ENCODE measurements at places on chromosomes 2 and 18. TPM values are rescaled to one million over a fixed set of nuclear protein-coding genes. Genes with fewer than 3 reads are reported as not detected.

- H3K4me3 ChIP-seq = no peak overlapping the region
- no peak for DNase-seq
- H3K4me1 ChIP-seq = no peaks in the 10 kb centered on the region
These were observed 46.6 kb downstream of the HNMT start for GRCh38 chr2:138010890-138011289.

DNA sequence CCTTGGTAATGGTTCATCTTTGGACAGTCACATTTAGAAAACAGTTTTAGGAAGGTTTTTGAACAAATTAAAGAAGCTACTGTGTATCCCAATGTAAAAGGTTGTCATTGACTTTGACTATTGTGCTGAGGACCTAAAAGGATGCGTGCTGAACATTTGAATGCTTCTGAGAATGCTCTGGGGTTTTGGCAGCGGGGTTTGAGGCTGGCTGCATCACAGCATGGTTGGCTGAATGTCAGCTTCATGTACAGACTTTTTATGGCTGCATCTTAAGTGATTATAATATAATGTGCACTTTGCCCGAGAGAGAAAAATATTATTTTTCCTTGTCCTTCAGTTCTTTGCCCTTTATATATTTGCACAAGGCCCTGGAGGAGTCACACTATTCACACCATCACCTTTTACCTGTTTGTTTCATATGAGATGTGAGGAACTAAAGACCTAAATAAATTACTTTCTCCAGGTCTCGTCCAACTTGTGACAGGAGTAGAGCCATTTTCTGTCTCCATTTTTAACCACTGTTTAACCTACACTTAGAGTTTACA is 125.9 kb downstream of the CCDC85A start:
- no peak overlapping the region for H3K27ac ChIP-seq
- no peaks in the 10 kb centered on the region for H3K36me3 ChIP-seq
- no peaks in the 10 kb centered on the region for H3K4me1 ChIP-seq
- H3K27me3 ChIP-seq = no peaks in the 10 kb centered on the region
- H3K4me3 ChIP-seq = no peak overlapping the region

GRCh38 chr2:53209679-53210458 is 557.7 kb upstream of the CHAC2 start:
- H3K27me3 ChIP-seq = no peaks in the 10 kb centered on the region
- no peaks in the 10 kb centered on the region for H3K4me1 ChIP-seq
- H3K4me3 ChIP-seq = no peak overlapping the region
- H3K36me3 ChIP-seq = no peaks in the 10 kb centered on the region
- no peak overlapping the region for H3K27ac ChIP-seq

The AQP12A gene
- not detected for total RNA-seq

DNA sequence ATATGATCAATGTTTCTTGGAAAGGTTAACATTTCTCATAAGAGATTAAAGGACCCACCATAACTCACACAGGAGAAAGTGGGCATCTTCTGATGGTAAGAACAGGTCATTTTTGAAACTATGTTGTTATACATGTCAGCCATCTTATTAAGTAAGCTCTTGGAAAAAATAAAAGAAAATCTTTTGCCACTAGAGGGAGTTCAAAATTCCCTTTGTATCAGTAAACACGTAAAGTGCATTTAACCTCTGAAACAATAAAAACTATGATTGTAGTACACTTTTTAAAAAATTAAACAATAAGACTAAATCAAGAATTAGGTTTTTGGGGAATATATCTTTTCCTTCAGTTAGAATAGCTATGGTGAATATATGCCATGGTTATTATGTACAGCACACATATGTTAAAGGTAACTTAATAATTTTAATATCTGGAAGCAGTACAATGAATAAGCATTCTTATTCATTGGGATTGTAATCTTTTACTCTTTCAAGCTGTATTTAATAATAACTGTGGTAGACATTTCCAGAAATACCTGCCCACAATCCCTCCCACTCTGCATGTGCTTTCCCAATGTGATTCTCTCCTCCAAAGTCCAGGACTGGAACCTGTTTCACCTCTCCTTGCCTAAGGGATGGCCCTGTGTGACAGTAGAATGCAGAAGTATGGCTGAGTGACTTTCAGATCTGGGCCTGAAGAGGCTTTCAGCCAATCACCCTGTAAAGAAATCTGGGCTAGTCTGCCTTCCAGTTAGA is 64.2 kb downstream of the RBMS1 start:
- H3K36me3 ChIP-seq = peaks cover 39% of the 10 kb centered on the region
- peak overlapping the region; percentile 85 for H3K27ac ChIP-seq
- peak overlapping the region; percentile 66 for H3K4me3 ChIP-seq
- H3K4me1 ChIP-seq = peaks cover 56% of the 10 kb centered on the region
- H3K27me3 ChIP-seq = peaks cover 2% of the 10 kb centered on the region

DNA sequence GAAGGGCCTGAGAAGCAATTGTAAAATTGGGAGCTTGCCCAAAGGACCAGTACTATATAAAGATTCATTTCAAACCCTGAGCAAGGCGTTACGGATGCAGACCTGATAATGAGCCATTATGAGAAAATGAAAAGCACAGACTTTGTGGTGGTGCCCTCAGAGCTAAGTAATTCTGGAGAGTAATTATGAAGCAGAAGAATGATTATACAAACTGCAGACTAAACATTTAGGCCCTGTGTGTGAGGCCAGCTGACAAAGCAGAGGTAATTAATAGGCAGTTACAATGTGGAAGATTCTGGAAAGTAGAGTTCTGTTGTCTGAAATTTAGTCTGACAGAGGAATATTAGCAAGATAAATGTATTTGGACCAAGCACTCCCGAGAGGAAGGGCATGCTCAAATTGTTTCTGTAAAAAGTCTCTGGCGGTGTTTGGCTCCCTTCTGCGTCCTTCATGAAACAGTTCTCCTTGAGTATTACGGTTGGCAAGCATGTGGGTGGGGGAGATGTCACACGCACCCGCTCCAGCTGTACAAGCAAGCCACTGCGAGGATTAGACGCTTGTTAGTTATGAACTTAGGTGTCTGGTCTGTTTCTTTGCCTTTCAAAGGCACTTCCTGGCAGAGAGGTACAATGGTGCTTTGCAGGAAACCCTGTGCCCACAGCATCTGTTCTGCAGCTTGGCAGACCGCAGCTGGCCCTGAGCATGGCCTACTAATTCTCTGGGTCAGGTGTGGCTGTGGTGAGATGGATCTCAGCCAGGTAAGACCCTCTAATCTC is 45.5 kb downstream of the CDC42EP3 start:
- H3K4me3 ChIP-seq = peak overlapping the region; percentile 73
- peaks cover 42% of the 10 kb centered on the region for H3K4me1 ChIP-seq
- H3K36me3 ChIP-seq = peaks cover 3% of the 10 kb centered on the region
- DNase-seq = peak; percentile 49

DNA sequence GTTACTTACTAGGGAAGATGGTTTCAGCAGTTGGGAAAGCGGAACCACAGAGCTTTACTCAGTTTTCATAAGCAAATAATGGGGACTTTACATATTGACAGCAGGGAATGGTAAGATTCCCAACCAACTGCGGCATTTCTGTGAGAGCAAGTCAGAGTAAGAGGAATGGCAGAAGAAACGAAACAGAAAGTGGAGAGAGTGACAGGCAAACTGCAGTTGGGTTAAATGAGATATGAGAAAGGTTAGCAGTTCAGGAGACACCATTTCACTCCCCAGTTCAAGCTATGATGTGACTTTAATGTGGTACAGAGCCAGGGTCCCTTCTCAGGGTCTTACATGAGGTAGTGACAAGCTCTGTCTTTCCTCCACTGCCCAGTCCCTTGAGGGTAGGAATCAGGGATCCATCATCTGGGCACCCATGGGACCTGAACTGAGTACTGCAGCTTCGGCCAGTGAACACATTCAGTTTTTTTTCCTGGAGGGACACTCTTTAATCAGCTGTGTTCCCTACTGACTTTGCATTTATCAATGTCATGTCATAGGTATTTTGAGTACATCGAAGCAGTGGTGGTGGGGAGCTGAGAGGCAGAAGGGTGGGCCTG is 33.0 kb upstream of the GREB1 start:
- H3K27me3 ChIP-seq = peaks cover 10% of the 10 kb centered on the region
- H3K27ac ChIP-seq = no peak overlapping the region
- no peak overlapping the region for H3K4me3 ChIP-seq
- H3K36me3 ChIP-seq = no peaks in the 10 kb centered on the region

DNA sequence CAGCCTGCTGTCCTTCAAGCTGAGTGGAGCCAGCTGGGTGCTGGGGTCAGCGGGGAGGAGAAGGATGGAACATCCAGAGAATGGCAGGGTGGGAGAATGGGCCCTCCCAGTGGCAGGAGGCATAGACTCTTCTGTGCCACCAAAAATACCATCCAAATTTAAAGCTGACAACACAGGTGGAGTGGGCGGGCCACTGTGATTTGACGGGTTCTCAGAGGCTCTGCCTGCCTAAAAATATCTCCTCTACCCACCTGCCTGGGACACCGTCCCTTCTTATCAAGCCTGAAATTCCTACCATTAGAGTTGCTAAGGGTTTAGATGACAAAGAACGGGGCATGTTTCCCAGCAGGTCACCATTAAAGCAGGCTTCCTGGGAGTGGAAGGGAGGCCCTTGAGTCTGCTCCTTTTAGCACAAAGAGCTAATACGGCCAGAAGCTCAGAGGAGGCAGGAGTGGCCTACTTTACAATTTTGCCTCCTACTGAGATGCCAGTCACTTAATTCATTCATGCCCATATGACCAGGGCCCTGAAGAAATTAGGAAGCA is 19.8 kb upstream of the MARCHF4 start:
- no peak overlapping the region for H3K4me3 ChIP-seq
- H3K36me3 ChIP-seq = no peaks in the 10 kb centered on the region
- no peak for DNase-seq
- H3K27me3 ChIP-seq = peaks cover 2% of the 10 kb centered on the region

The TRPM8 gene
- total RNA-seq = not detected

DNA sequence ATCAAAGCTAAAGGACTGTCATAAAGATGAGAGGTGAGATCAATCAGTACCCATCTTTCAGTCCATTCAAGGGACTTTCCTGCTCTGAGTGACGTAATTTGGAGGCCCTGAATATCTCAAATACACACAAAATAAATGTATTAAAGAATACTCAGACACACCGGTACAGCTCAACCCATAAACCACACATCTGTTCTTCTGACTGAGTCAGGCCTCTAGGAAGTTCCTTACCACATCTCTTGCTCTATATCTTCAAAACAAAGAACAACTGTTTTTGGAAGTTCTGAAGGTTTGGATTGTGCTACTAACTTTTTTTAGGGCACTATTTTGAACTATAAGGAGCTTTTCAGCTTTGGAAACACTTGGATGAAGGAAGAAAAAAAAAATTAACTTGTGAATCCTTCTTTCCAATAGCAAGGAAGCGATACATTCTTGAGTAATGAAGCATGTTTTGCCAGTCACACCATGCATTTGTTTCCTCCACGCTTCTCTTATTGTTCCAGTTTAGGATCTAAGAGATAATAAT is 866.5 kb upstream of the VRK2 start:
- DNase-seq = no peak
- no peaks in the 10 kb centered on the region for H3K4me1 ChIP-seq
- H3K27ac ChIP-seq = no peak overlapping the region
- no peaks in the 10 kb centered on the region for H3K36me3 ChIP-seq
- no peaks in the 10 kb centered on the region for H3K27me3 ChIP-seq
- H3K4me3 ChIP-seq = no peak overlapping the region

The COBLL1 gene
- 0.50 TPM for total RNA-seq

- DNase-seq = no peak
- no peak overlapping the region for H3K4me3 ChIP-seq
- no peaks in the 10 kb centered on the region for H3K4me1 ChIP-seq
- no peak overlapping the region for H3K27ac ChIP-seq
These were observed 27.2 kb upstream of the PAIP2B start for GRCh38 chr2:71254078-71254477.

DNA sequence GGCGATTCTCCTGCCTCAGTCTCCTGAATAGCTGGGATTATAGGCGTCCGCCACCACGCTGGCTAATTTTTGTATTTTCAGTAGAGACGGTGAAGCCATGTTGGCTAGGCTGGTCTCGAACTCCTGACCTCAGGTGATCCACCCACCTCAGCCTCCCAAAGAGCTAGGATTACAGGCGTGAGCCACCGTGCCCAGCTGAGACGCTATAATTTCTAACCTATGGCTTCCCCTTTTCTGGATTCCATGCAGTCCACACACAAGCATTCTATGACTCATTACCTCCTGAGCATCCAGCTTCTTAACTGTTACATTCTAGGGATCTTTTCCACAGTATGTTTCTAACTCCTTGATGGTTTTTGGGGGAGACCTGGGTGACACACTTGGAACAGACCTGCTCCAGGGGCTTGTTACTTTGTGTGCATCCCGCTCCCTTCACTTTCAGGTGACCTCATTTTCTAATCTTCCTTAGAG is 11.8 kb upstream of the KCMF1 start:
- no peak overlapping the region for H3K4me3 ChIP-seq
- H3K27ac ChIP-seq = peak overlapping the region; percentile 16
- no peaks in the 10 kb centered on the region for H3K27me3 ChIP-seq
- peaks cover 23% of the 10 kb centered on the region for H3K4me1 ChIP-seq

GRCh38 chr2:11368059-11368572 is 23.7 kb upstream of the ROCK2 start:
- no peaks in the 10 kb centered on the region for H3K4me1 ChIP-seq
- no peak overlapping the region for H3K4me3 ChIP-seq
- peaks cover 6% of the 10 kb centered on the region for H3K27me3 ChIP-seq
- no peaks in the 10 kb centered on the region for H3K36me3 ChIP-seq

The USP37 gene
- 31.9 TPM for total RNA-seq

The TEX44 gene
- not detected for total RNA-seq

GRCh38 chr18:58251416-58251815 is 207.4 kb downstream of the NEDD4L start:
- no peak for DNase-seq
- H3K27ac ChIP-seq = no peak overlapping the region
- no peak overlapping the region for H3K4me3 ChIP-seq

DNA sequence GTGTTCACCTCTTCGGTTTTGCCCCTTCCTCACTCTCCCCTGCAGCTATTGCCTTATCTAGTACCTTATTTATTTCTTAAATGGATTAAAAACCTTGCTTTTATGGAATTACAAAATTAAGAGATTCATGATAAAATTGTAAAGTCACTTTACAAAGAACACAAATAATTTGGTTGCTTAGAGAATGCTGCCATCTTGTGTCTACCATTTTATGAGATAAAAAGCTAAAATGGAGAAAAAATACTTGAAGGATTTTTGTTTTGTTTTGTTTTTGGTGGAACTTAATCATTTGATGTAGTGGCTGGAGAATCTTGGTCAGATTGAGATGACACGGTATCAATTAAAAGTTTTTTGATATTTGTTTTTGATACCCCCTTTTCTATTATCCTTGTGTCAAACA is 69.6 kb downstream of the R3HDM1 start:
- no peak overlapping the region for H3K27ac ChIP-seq
- H3K4me3 ChIP-seq = no peak overlapping the region
- DNase-seq = no peak
- no peaks in the 10 kb centered on the region for H3K27me3 ChIP-seq
- peaks cover 19% of the 10 kb centered on the region for H3K36me3 ChIP-seq

- no peaks in the 10 kb centered on the region for H3K36me3 ChIP-seq
- H3K27me3 ChIP-seq = peaks cover 1% of the 10 kb centered on the region
- H3K4me1 ChIP-seq = peaks cover 7% of the 10 kb centered on the region
- H3K4me3 ChIP-seq = peak overlapping the region; percentile 47
- H3K27ac ChIP-seq = no peak overlapping the region
These were observed 62.9 kb upstream of the ZEB2 start for GRCh38 chr2:144582651-144583380.

The FEV gene
- total RNA-seq = not detected

The SPDYA gene
- total RNA-seq = 1.4 TPM

The ANKRD23 gene
- total RNA-seq = 17.8 TPM

The NTSR2 gene
- total RNA-seq = not detected

The DNER gene
- total RNA-seq = not detected

Data from activated naive CD8-positive, alpha-beta T cell treated with anti-CD3 and anti-CD28 coated beads, Interleukin-2, amount 10 ng/mL, durations not matched to agents 7 days and 5 days (primary cell).